ENCODE measurements at places on chromosomes 11 and 22.

GRCh38 chr22:48574776-48575617, 1252.7 kb downstream of the BRD1 start:
- peak; percentile 83 for DNase-seq
- H3K27ac ChIP-seq = no peak overlapping the region
- no peaks in the 10 kb centered on the region for H3K27me3 ChIP-seq
- no peaks in the 10 kb centered on the region for H3K36me3 ChIP-seq
- no peak overlapping the region for H3K4me3 ChIP-seq

- H3K4me3 ChIP-seq = no peak overlapping the region
- no peaks in the 10 kb centered on the region for H3K36me3 ChIP-seq
- H3K27me3 ChIP-seq = no peaks in the 10 kb centered on the region
- peak; percentile 71 for DNase-seq
- no peak overlapping the region for H3K27ac ChIP-seq
Measured at GRCh38 chr22:37358917-37359316, 68.4 kb downstream of the ELFN2 start.

GRCh38 chr22:33605221-33605620, 315.1 kb downstream of the LARGE1 start:
- no peaks in the 10 kb centered on the region for H3K27me3 ChIP-seq
- H3K27ac ChIP-seq = no peak overlapping the region
- no peak overlapping the region for H3K4me3 ChIP-seq
- H3K36me3 ChIP-seq = no peaks in the 10 kb centered on the region

- no peak for DNase-seq
- no peak overlapping the region for H3K27ac ChIP-seq
- H3K27me3 ChIP-seq = peaks cover 87% of the 10 kb centered on the region
- no peaks in the 10 kb centered on the region for H3K36me3 ChIP-seq
- no peak overlapping the region for H3K4me3 ChIP-seq
- H3K4me1 ChIP-seq = no peaks in the 10 kb centered on the region
Measured at GRCh38 chr11:2144544-2145248, 5.5 kb upstream of the IGF2 start.

DNA sequence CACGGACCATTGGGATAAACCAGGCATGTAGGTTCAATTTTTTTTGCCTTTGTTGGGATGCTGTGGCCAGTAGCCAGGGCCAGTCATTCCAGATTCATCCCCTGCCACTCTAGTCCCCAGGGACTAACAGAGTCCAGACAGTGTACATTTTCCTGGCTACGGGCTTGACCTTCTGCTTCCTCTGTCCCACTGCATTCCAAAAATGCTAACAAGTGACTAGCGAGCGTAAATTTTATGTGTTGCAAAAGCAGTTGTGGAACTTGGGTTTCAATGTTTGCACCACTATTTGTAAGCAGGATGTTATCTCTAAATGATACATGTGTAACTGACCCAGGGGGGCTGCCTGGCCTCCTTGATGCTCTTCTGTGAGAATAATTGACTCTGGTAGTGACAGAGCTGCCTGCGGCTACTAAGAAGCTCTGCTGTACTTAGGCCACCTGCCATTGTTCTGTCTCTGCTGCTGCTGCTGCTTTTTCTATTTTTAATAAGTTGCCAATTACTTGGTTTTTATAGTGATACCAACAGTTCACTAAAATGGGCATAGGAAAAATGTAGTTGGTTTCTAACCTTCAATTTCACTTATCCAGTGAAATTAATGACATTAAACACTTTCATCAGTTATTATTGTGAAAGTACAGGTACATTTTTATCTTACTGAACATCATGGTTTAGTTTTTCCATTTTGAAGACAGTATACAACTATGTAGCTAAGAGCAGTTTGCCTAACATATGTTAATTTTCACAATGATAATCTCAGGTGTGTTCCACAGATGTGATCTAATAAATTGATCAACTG, 26.8 kb downstream of the TNRC6B start:
- no peak overlapping the region for H3K27ac ChIP-seq
- H3K4me1 ChIP-seq = peaks cover 5% of the 10 kb centered on the region
- no peak for DNase-seq
- no peaks in the 10 kb centered on the region for H3K27me3 ChIP-seq
- H3K4me3 ChIP-seq = no peak overlapping the region
- H3K36me3 ChIP-seq = no peaks in the 10 kb centered on the region

DNA sequence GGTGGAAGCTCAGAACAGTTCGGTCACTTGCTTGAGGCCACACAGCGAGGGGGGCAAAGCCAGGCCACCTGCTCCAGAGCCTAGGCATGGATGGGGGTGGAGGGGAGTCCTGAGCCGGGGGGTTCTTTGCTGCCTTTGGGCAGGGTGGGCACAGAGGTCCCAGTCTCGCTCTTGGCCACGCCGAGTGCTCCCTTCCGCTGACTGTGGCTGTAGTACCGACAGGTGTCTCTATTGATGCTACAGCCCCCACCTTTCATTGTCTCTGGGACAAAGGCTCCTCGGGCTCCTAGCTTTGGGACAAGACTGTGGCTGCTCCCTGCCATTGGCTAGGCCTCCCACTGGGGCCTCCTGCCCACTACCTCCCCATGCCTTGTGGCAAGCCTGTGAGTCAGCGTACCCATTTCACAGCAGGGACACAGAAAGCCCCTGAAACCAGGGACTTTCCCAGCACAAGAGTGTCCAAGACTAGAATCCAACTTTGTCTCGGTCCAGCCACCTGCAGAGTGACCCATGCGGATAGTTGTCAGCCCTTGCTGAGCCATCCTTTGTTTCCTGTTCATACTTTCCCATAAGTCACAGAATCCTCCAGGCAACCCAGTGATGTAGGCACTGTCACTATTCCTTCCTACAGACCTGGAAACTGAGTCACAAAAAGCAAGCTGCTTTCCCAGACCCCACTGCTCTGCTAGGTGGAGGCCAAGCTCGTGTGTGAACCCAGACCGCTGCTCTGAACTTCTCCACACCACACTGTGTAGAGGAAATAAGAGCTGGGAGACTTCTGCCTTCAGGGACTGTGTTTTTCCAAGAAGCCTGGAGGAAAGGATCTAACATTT, 17.2 kb downstream of the MYEOV start:
- H3K27ac ChIP-seq = no peak overlapping the region
- DNase-seq = no peak
- H3K4me3 ChIP-seq = no peak overlapping the region
- no peaks in the 10 kb centered on the region for H3K4me1 ChIP-seq

- H3K27me3 ChIP-seq = no peaks in the 10 kb centered on the region
- DNase-seq = peak; percentile 42
- no peak overlapping the region for H3K27ac ChIP-seq
- no peak overlapping the region for H3K4me3 ChIP-seq
- no peaks in the 10 kb centered on the region for H3K36me3 ChIP-seq
Measured at GRCh38 chr11:83801799-83802198, 515.6 kb upstream of the CCDC90B start.

- H3K27me3 ChIP-seq = no peaks in the 10 kb centered on the region
- no peak overlapping the region for H3K4me3 ChIP-seq
- no peak for DNase-seq
- no peaks in the 10 kb centered on the region for H3K4me1 ChIP-seq
- no peaks in the 10 kb centered on the region for H3K36me3 ChIP-seq
- H3K27ac ChIP-seq = no peak overlapping the region
Measured at GRCh38 chr11:44361813-44362212, 51.9 kb upstream of the ALX4 start.

DNA sequence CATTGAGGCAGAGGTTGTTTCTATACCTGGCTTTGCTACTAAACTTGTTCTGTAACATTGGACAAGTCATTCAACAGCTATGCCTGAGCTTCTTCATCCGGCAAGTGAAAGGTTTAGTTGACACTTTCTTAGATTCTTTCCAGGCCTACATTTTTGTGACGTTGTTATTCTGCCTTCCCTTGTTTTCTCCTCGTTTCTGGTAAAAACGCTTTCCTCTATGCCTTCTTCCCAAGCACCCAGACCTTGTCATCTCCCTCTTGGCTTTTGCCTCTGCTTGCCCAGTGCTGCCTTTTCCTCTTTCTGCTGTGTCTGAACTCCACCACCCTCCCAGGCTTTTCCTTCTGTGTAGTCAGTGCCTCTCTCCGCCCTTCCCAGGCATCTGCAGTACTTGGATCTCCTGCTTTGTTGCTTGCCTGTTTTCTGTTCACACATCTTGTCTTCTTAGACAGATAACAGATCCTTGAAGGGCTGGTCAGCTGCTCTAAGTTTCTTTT, 1.4 kb upstream of the AMOTL1 start:
- DNase-seq = peak; percentile 94
- peak overlapping the region; percentile 67 for H3K27ac ChIP-seq
- H3K27me3 ChIP-seq = peaks cover 3% of the 10 kb centered on the region
- H3K4me3 ChIP-seq = no peak overlapping the region
- H3K4me1 ChIP-seq = peaks cover 21% of the 10 kb centered on the region

- no peaks in the 10 kb centered on the region for H3K27me3 ChIP-seq
- H3K4me1 ChIP-seq = no peaks in the 10 kb centered on the region
- no peak for DNase-seq
- H3K27ac ChIP-seq = no peak overlapping the region
Measured at GRCh38 chr11:46264976-46265375, 12.5 kb upstream of the CREB3L1 start.

DNA sequence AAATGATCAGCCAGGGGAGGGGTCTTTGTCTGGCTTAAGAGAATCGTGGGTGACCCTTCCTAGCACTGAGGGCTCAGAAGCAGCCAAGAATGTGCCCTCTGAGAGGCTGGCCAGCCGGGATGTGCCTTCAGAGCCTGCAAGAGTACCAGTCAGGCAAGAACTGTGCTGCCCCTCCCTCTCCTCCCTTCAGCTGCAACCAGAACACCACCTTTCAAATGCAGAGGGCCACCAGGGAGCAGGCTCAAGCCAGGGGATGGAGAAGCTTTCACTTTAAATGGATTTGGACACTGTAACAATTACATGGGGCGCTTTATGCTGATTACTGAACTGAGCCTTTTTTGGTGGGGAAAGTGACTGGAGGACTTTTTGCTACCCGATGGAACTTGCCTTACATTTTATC, 44.9 kb upstream of the TENM4 start:
- no peak overlapping the region for H3K27ac ChIP-seq
- no peaks in the 10 kb centered on the region for H3K27me3 ChIP-seq
- H3K4me1 ChIP-seq = peaks cover 7% of the 10 kb centered on the region
- H3K4me3 ChIP-seq = no peak overlapping the region
- DNase-seq = peak; percentile 49
- H3K36me3 ChIP-seq = no peaks in the 10 kb centered on the region

- no peak overlapping the region for H3K27ac ChIP-seq
- no peaks in the 10 kb centered on the region for H3K4me1 ChIP-seq
- DNase-seq = no peak
- H3K27me3 ChIP-seq = no peaks in the 10 kb centered on the region
Measured at GRCh38 chr11:44018127-44018521, 29.7 kb upstream of the ACCSL start.

DNA sequence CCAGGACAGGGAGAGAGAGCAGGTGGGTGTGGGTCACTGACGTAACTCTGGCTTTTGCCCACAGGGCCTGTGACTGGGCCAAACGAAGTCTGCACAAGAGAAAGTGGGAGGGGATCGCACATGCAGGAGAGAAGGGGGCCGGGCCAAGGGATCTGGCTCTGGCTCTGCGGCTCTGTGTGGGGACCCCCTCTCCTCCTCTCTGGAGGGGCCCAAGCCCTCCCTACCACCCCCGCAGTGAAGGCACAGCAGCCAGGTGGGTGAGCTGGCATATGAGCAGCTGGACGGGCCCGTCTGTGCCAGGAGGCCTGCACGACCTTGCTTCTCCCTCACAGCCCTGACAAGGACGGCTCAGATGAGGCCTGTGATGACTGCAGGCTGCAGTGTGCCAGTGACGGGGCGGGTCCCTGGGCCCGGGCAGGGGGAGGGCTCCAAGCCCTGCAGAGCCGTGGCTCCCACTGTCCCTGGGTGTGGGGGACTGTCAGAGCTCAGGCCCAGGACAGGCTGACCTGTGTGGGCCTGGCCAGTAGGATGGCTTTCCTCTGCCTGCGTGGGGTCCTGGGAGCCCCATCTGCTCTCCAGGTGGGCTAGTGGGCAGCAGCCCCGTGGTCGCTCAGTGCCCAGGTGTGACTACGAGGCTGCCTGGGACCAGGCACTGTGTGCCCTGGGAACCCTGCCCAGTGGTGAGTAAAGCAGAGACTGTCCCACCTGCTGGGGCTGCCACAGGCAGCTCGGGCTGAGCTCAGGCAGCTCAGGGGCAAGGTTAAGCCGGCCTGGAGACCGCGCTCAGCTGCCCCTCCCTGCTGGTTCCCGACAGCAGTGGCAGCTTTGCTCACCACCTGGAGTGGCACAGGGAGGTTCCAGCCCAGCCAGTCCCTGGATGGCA, 22.2 kb downstream of the MRGPRG start:
- H3K27ac ChIP-seq = no peak overlapping the region
- no peaks in the 10 kb centered on the region for H3K4me1 ChIP-seq
- H3K4me3 ChIP-seq = no peak overlapping the region

DNA sequence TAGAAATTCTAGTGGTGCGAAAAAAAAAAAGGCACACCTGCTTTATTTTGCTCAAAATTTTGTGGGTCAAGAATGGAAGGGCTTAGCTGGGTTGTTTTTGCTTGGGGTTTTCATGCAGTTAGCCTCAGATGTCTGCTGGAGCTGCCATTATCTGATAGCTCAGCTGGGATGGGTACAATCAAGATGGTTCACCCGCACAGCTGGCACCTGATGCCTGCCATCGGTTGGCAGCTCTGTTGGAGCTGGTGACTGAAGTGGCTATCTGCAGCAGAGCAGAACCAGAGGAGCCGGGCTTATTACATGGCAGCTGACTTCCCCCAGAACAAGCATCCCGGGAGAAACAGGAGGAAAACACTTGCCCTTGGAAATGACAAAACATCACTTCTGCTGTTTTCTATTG, 12.1 kb upstream of the ELFN2 start:
- H3K27me3 ChIP-seq = no peaks in the 10 kb centered on the region
- H3K4me3 ChIP-seq = no peak overlapping the region
- no peaks in the 10 kb centered on the region for H3K4me1 ChIP-seq

- H3K27me3 ChIP-seq = no peaks in the 10 kb centered on the region
- H3K4me3 ChIP-seq = no peak overlapping the region
Measured at GRCh38 chr11:83054904-83055380, 16.8 kb downstream of the RAB30 start.

DNA sequence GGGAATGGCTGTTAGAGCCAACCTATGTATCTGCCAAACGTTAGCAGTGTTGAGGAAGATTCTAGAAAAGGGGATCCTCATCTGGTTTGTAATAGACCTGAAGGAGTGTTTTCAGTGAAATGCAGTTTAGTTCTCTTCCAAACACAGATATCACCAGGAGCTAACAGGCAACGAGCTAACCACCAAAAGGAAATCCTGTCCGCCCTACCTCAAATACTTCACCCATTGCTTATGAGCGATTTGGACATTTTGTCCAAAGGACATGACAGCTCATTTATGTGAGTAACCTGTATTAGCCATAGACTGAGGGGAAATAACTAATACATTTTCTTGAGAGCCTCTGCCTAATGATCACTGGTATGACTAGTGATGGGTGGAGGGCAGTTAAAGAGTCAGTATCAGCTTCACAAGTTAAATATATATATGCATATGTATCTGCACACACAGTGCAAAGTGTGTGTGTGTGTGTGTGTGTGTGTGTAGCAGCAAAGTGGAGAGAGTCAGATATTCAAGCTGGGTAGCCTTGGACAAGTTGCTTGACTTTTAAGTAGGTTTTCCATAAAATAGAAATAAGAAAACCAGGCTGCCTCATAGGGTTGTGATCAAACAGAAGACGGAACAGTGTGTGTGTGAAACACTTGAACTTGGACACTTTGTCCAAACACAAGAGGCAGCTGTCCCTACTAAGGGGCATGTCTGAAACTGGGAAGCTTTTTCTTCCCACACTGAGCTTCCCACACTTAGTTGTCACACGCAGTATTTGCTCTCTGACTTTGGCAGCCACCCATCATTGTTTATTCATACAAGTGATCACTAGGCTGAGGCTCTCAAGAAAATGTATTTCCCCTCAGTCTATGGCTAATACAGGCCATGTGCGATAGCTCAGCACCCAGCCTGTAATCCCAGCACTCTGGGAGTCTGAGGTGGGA, 940 bp upstream of the C11orf91 start:
- no peak for DNase-seq
- H3K27ac ChIP-seq = no peak overlapping the region
- no peak overlapping the region for H3K4me3 ChIP-seq
- no peaks in the 10 kb centered on the region for H3K36me3 ChIP-seq
